AG10803 (cell line): ENCODE measurements at places on chromosomes 6 and 20.
A peak's percentile ranks its signal among the peaks of the same experiment; 100 is the strongest.

- no peak for DNase-seq
Observed at GRCh38 chr6:127954082-127954481, 53.2 kb upstream of the THEMIS start.

GRCh38 chr20:63519668-63520503, 679 bp upstream of the PPDPF start:
- peak; percentile 45 for DNase-seq

DNA sequence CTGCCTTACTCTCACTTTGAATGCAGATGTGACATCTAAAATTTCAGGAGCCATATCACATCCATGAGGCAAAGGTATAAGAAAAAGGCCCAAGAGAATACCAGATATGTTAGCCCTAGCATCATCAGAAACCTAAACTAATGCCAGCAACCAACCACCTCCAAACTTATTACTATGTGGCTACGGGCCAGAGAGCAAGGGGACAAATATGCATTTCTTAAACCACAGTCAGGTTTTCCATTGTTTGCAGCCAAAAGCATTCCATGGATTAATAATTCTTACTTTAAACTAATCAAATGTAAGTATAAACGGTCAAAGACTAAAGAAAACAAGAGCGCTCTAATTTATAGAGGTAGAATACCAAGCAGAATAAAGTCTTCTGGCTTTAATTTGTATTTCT, 84.7 kb downstream of the TASP1 start:
- DNase-seq: peak; percentile 40

DNA sequence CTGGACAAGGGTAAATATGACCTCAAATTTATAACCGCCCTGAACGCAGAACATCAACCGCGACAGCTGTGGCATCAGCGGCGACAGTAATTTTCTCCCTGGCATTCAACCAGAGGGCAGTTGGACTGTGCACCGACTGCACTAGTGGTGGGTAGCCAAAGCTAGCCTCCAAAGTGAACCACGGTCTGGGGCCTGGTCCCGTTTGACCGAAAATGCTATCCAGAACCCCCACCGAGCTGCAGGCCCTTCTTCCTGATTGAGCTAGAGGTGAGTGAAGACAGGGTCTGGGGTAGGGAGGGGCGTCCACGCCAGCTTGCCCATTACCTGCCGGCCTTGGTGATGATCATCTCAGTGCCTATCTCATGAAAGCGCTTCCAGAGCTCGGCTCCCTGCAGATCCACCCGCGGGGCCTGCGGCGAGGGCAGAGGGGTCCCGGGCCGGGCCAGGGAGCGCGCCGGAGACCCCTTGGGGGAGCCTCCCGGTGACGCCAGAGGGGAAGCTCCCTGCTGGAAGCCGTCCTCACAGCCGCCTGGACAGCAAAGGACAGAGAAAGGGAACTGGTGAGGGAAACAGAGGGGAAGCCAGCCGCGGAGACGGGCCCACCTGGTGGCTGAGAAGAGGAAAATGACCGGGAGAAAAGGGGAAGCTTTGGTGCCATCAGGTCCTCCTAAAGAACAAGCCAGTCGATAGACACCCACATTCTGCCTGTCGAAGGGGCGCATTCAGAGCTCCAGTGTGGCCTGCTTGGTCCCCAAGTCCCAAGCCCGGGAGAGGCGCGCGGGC, 2.0 kb downstream of the TBX18 start:
- DNase-seq: peak; percentile 64

GRCh38 chr6:33171016-33171879, 21.0 kb downstream of the COL11A2 start:
- DNase-seq: no peak

DNA sequence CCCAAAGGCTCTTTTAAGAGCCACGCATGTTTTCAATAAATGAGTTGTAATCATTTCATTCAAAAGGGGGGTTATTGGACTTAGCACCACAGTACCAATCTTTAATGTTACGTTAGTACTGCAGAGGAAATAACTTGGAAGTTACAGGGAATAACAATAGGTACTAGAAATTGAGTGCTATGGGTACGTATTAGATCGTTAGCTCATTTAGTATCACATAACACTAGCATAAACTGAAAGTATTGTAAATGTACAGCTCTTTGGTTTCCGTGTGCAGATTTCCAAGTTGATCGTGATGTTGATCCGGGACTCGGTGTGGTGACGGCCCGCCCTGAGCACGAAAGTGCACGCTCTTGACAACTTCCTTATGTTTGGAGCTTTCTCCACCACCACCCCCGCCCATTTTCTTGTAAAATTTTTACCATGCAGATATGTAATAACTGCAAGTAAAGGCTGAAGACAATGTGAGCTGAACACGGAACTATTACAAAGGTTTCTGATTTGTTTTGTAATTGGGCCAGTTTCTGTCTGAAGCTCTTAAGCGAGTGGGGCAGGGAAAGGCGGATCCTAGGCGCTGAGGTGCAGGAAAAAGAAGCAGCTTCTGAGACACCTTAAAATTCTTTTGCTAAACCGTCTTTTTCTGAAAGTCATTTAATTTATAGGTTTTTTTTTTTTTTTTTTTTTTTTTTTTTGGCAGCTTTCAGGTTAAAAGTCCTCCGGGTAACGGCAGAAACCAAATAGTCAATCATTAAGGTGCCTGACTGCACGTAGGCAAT, 71.5 kb downstream of the HFE start:
- peak; percentile 49 for DNase-seq

- peak; percentile 72 for DNase-seq
Observed at GRCh38 chr20:54084727-54085388, 14.5 kb upstream of the BCAS1 start.

GRCh38 chr20:63101781-63102720, 95.3 kb upstream of the BHLHE23 start:
- peak; percentile 45 for DNase-seq

DNA sequence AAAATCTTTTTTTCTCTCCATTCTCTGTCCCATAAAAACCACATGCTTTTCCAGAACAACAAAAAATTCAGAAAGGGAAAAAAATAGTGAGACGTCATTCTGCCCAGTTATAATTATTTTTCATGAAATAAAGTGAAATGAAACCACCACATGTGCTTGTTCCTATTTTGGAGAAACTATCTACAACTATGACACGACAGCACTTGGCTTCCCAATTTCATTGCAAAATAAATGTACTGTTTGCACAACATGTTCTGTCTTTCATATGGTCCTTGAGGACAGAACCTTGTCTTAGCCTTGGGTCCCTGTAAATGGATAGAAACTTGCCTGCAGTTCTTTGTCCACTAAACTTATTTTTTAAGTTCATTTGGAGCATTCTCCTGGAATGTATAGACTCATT, 5.6 kb upstream of the MAN1A1 start:
- peak; percentile 53 for DNase-seq

GRCh38 chr6:113855500-113856374, 1.4 kb upstream of the MARCKS start:
- DNase-seq: peak; percentile 59

GRCh38 chr6:26216359-26216885, 129.2 kb downstream of the HFE start:
- DNase-seq: peak; percentile 99

GRCh38 chr6:110185879-110186278, 5.7 kb downstream of the CDC40 start:
- no peak for DNase-seq

- no peak for DNase-seq
Observed at GRCh38 chr6:170151321-170151771, 139.5 kb downstream of the DLL1 start.

- DNase-seq: peak; percentile 24
Observed at GRCh38 chr6:26056583-26057350, 30.5 kb upstream of the HFE start.

DNA sequence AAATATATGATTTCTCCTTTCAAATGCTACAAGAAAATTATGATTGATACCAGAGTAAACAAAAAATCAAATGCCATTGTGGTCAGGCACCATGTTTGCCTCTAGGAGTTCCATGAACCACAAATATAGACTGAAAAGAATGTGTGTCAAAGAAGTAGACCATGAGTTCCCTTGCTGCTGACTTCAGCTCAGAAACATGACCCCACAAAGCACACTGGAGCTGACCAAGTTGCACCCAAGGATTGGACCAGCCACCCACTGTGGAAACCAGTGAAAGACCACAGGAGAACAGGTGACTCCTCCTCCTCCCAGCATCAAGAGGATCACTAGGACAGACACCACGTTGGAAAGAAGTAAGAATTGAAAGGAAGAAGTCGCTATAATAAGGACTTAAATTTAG, 90.8 kb upstream of the TENT5A start:
- DNase-seq: no peak

DNA sequence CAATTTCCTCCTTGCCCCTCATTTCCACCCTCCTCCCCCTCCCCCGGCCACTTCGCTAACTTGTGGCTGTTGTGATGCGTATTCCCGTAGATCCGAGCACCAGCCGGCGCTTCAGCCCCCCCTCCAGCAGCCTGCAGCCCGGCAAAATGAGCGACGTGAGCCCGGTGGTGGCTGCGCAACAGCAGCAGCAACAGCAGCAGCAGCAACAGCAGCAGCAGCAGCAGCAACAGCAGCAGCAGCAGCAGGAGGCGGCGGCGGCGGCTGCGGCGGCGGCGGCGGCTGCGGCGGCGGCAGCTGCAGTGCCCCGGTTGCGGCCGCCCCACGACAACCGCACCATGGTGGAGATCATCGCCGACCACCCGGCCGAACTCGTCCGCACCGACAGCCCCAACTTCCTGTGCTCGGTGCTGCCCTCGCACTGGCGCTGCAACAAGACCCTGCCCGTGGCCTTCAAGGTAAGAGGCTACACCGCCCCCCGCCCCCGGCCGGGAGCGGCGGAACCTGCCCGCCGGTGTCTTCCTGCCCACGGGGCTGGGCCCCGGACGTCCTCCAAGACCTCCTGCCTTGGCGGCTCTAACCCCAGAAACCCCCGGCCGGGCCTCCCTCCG, 44.9 kb upstream of the SUPT3H start:
- DNase-seq: peak; percentile 62

GRCh38 chr6:168294901-168295300, 24.7 kb downstream of the DACT2 start:
- DNase-seq: no peak

DNA sequence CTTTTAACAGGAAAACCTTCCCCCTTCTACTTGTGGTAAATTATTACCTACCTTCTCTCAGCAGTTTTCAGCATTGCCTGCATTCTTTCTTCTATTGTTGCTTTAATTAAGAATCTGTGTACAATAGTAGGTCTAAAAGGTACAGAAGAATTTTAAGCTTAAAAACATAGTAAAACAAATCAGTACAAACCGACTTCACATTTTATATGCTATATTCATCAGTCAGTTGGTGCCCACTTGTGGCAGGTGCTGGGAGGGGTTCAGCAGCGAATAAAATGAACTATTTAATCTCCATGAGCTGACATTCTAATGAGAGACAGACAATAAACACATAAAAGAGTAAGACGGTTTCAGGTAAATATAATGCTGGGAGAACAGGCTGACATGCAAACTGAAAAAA, 73.4 kb upstream of the FBXO30 start:
- peak; percentile 15 for DNase-seq

- peak; percentile 20 for DNase-seq
Observed at GRCh38 chr6:163651915-163652668, 237.6 kb downstream of the QKI start.

DNA sequence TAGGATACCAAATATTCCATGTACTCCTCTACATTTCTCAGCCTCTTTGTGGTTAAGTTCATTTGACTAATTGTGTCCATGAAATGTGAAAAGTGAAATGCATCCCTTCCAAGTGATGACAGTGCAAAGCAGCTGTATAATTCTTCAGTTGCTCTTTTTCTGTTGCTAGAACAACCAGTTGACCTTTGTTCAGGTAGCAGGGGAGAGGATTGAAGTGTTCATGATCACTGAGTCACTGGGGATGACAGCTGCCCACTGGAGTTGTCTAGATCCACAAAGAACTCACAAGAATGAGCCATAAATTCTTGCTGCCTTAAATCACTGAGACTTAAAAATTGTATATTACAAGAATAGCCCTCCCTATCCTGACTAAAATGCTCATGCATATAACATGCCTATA, 254.6 kb downstream of the EPHA7 start:
- DNase-seq: no peak

DNA sequence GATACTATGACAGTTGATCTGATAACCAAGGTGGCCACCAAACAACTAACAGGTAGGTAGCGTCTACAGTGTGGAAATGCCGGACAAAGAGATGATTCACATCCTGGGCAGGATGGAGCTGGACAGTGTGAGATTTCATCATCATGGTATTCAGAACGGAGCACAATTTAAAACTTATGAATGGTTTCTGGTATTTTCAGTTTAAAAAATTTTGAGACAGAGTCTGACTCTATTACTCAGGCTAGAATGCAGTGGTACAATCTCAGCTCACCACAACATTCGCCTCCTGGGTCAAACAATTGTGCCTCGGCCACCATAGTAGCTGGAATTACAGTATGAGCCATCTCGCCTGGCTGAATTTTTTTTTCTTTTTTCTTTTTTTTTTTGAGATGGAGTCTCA, 43.8 kb downstream of the CEP57L1 start:
- DNase-seq: peak; percentile 41

DNA sequence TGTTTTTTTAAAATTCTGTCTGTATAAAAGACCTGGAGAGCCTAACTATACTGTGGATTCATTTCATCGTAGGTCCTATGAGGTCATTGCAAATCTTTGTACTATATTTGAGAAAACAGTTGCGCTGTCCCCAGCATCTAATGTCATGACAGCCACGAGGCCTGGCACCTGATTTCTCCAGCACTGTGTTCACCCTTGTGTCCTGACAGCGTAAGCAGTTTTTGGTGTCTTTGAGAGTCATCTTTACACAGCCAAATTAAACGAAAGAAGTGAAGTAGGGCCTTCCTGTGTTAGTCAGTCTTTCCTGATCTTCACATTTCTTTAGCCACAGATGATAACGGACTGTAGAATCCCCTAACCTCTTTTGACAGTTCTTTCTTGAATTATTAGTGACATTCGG, 70.6 kb upstream of the PHACTR2 start:
- no peak for DNase-seq

DNA sequence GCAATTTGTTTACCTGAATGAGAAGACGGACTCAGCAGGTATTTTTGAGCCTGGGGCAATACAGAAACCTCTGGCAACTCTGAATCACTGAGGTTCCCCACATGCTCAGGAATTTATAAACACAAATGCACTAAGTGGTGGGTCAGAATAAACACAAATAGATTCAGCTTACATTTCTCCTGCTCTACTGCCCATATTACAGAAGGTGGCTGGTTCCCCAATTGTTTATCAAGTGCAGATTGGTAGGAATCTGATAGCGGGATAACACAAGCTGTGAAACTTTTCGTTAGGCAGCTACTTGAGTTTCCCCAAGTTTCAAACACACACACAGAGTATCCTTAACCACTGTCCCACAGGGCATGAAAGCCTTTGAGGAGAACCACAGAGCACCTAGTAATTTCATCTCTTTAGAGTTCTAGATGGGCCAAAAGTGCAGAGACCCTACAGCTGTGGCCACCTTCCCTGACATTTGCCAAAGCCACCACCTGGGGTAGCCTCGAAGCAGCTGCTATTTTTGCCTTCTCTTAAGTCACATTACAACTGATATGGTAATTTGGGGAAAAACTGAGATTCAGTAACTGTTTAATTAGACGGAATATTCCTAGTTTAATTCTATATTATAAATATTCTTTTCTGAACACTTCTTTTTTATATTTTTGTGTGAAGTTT, 204.2 kb upstream of the PTCHD4 start:
- DNase-seq: no peak
